Midbrain (tissue), 1 donor: ENCODE measurements at places on chromosomes 6 and 20.

- peak; percentile 57 for DNase-seq
Measured at GRCh38 chr6:100664274-100665040, 199.7 kb upstream of the SIM1 start.

DNA sequence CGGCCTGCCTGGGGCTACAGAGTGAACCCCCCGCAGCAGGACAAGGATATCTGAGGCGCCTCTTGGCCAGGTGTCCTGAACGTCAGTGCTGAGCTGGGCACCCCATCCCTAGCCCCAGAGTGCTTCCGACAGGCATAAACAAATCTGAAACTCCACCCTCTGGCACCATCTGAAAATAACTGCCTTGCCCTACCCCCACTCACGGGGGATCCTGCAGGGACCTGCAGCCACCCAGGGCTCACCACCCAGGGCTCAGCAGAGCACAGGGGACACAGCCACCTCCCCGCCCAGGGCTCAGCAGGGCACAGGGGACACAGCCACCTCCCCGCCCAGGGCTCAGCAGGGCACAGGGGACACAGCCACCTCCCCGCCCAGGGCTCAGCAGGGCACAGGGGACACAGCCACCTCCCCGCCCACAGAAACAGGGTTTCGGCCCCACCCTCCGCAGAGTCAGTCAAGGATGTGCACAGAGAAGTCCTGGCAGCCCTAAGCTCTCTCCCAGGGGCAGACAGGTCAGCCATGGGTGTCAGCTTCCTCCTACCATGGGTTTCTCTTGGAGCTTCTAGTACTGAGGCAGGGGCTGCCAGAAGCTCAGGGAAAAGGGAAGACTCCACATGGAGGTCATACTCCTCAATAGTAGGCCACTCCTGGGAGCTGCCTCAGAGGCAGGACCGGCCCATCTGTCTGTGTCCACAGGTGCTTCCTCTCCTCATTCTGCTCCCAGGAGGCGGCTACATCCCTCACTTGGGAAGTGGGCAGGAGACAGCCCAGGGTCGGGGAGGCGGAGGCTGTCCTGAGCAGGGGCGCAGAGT, 4.6 kb downstream of the UCKL1 start:
- peak; percentile 18 for DNase-seq

- no peak for DNase-seq
Measured at GRCh38 chr20:13745784-13746183, 38.9 kb downstream of the ESF1 start.

GRCh38 chr6:44084231-44085014, 42.8 kb downstream of the MRPL14 start:
- DNase-seq = no peak

GRCh38 chr6:2110504-2110903, 134.9 kb downstream of the GMDS start:
- no peak for DNase-seq
